Temporal lobe (tissue), 4 donors: ENCODE measurements at places on chromosomes 2 and 18. TPM values are rescaled to one million over a fixed set of nuclear protein-coding genes. Genes with fewer than 3 reads are reported as not detected.

Gene ERBB4
- total RNA-seq = 99.1 TPM

Gene IL1F10
- not detected for total RNA-seq

Gene LOXL3
- 11.1 TPM for total RNA-seq

Gene SCN7A
- total RNA-seq = 0.98 TPM

Gene MOGAT1
- total RNA-seq = not detected

Gene PRSS56
- total RNA-seq = under 0.01 TPM

Gene PDE1A
- total RNA-seq = 41.8 TPM

Gene SH3RF3
- total RNA-seq = 14.8 TPM

Gene UGT1A5
- not detected for total RNA-seq

Gene CHRNG
- not detected for total RNA-seq

Gene B4GALT6
- 6.4 TPM for total RNA-seq

Gene RGPD8
- 20.9 TPM for total RNA-seq

Gene SERPINB3
- total RNA-seq = not detected

Gene GREB1
- 3.0 TPM for total RNA-seq
